ENCODE measurements at places on chromosomes 7 and 10.
A peak's percentile ranks its signal among the peaks of the same experiment; 100 is the strongest.

DNA sequence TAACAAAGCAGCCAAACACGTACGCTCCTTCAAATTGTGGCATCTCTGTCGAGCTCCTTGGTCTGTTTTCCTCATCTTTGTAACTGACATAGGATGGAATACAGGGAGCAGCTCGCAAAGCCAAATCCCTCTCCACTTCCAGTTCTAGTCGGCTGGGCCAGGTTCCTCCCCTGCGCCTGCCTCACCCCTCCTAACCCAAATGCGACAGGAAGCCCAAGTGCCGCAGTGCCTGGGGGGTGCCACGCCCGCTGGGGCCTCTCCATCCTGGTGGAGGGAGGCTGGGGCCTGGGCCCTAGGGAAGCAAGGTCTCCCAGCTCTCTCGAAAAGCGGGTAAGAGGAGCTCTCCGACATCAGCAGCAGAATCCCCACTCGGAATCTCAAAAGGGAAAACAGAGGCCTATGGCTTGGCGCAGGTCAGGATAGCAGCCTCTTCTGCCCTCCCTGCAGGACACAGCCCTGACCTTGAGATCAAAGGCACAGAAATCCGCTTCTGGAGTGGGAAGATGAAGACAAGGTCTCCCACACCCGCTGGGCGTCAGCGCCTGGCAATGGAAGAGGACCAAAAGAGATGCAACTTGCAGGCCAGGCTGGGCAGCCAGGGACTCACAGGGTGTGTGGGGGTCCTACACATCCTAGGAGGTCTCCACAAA is 165.8 kb downstream of the NRF1 start:
- no peak for DNase-seq

GRCh38 chr10:104638861-104639589 is 2.1 kb upstream of the SORCS3 start:
- no peak for DNase-seq

DNA sequence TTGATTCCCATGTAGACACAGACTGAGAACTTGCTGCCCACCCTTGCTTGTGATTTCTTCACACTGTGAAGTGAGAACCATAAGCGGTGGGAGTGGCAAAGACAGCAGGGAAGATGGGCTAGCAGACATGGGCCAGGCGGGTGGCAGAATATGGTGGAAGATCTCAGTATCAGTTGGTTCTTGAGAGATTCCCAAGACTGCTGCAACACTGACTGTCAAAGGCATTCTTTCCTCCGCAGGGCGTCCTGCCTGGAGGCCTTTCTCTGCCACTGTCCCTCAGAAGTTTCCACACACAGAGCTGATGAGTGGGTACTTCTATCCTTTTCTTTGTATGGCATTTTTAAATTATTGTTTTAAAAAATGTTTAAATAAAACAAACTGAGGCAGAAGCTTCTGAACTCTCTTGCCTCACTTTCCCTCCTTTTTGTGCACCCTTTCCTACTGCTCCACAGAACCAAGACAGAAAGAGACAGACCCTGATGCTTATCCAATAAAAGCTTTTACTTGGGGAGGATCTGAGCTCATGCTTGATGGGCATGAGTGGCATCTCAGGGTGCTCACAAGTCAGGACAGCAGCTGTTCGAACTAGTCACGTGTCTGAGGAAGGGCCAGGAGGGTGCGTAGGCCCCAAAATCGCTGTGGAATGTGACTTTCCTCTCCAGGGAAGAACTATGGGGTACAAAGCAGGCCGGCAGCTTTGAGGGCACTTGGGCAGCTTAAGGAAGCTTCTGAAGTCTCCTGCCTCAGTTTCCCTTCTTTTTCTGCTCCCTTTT is 104.7 kb upstream of the PCGF5 start:
- no peak for DNase-seq

- DNase-seq: no peak
These were observed 150.7 kb upstream of the RSU1 start for GRCh38 chr10:16967866-16968415.

DNA sequence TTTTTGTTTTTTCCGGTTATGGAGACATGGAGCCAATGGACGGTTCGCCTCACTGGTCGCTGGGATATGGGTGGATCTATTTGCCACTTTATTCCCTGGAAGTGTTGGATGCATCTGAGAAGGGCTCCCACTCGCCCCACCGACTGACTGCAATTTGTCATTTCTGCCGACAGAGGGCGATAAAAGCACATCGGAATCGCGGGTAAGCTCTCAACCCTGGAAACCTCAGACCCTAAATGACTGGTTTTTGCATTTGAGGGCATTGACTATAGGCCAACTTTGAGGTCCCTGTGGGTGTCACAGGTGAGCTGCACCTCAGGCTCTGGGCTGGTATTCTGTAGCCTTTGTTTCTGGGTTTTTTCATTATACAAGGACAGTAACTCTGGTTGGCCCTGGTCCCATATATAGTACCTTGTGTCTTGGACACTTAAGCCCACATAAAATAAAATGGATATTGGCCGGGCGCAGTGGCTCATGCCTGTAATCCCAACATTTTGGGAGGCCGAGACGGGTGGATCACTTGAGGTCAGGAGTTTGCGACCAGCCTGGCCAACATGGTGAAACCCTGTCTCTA is 11.9 kb upstream of the OPALIN start:
- DNase-seq: peak; percentile 55

DNA sequence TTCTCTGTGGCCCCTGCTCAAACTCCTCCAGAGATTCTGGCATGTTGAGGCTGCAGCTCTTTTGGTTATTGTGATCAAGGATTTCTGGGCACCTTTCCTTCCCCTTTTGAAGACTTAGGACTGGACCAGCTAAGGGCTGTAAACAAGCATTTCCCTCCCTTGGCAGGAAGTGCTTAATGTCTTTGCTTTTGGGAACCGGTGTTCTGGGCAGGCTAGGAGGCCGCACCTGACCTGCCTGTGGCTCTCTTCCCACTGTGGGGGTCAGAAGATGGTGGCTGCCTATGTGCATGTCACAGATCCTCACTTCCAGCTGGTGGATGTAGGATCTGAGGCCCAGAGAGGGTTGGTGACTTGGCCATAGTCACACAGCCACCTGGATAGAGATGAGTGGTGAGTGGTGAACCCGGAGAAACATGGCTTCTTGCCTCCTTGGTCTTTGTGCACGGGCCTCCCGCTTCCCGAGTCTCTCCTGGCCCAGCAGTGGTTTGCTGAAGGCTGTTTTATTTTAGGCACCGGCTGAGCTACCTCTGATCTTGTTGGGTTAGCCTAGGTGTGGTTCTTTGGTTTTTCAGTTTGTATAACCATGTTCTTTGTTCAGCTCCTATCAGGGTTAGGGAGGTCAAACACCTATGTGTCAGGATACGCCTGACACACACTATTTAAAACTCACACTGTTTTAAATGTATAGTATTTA is 82.0 kb downstream of the GRK5 start:
- DNase-seq: no peak

GRCh38 chr10:48550071-48550691 is 54.7 kb downstream of the ARHGAP22 start:
- DNase-seq: no peak

- DNase-seq: no peak
These were observed 1183.6 kb downstream of the GATA3 start for GRCh38 chr10:9238041-9238440.

- no peak for DNase-seq
These were observed 34.6 kb upstream of the ST7 start for GRCh38 chr7:116918704-116919103.

DNA sequence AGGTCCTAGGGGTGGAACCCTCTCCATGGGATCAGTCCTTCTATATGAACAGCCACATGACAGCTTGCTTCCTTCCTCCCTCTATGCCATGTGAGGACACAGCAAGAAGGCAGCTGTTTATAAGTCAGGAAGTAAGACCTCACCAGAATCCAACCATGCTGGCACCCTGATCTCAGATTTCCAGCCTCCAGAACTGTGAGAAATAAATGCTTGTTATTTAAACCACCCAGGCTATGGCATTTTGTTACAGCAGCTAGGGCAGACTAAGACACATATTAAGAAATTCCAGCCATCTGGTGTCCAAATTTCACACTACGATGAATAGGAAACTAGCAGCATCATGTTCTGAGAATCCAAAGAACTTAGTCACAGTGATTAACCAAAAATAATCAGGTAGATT is 140.1 kb downstream of the ZFAND4 start:
- no peak for DNase-seq

GRCh38 chr7:45220846-45221618 is 63.4 kb downstream of the RAMP3 start:
- DNase-seq: no peak

DNA sequence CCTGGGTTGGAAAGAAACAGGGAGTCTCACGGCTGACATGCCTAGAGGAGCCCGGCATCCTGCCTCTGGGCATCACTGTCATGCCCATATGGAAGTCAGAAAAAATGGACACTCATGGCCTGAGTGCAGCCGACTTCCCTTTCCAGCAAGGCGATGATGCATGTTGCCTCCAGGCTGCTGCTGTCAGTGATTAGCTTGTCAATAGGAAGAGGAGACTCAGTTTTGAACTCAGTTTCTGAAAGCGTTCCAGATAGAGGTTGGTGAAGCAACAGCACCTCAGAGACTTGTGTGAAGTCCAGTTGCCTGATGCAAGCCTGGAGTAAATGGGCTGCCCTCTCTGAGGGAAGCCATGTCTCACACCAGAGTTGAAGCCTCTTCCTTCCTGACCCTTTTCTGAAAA is 148.4 kb downstream of the TPST1 start:
- DNase-seq: no peak

DNA sequence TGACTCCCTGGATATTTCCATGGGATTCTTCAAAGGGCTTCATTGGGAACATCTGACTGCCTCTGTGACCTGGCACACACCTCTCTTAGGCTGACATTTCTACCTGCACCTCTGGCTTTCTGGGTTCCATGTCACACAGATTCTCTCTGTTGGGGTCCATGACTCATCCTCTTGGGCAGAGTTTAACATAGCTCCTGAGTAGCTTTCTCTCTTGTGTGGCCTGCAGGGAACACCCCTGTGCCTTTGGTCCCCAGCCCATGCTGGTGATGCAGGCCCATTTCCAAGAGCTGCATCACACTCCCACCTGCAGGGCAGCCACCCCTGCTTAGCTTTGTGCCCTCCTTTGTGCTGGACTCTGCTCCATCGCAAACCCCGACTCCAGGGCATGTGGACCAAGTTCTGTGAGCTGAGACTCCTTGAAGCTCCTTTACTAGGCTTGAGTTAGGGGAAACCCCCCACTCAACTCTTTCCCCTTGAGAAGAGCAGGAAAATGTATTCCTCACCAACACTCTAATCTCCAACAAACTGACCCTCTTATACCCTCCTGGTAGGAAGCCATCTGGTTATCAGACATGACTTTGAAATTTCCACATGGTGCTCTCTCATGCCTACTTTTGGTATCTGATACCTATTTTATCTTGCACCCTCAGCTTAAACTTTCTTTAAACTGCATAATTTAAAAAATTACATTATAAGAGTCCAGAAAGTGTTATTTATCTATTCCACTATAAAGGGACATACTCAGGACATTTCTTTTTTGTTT is 93.3 kb downstream of the ZNF777 start:
- no peak for DNase-seq

DNA sequence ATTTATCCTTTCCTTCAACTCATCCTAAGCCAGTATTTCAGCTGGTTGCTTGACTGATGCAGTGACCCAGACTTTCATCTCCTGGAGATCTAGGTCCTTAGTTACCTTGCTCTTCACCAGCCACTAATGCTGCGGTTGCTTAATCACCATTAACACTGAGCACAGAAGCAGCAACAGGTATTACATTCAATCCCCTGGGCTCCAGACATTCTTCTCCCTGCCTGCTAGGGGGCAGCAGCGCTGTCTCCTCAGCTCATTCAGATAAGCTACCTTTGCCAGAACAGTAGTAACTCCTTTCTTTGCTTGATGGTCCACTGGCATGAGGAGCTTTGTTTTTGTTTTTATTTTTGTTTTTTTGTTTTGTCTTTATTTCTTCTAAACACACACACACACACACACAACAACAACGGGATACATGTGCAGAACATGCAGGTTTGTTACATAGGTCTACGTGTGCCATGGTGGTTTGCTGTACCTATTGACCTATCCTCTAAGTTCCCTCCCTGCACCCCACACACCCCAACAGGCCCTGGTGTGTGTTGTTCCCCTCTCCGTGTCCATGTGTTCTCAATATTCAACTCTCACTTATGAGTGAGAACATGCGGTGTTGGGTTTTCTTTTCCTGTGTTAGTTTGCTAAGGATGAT is 1043.2 kb upstream of the C7orf33 start:
- no peak for DNase-seq

DNA sequence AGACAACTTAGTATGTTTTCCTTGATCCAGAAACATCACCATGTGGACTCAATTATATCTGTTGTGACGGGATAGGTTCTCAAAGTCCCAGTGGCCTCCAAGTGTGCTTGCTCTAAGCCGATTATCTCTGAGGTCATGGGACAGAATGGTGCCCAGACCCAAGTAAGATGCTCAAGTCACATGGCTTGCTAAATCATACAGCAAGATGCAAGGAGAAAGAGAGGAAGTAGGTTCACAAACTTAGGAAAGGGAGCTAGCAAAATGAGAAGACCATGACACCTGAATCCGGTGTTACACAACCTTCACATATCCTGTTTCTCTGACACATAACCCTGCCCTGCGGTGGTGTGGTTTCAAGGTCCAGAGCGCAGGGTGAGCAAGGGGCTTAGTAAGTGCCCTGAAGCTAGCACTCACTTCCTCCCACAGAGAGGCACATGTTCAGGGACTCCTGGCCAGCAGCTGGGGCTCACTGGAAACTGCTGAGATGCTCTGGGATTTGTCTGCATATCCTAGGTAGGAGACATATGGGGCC is 590.9 kb upstream of the ANKRD30A start:
- DNase-seq: peak; percentile 9

DNA sequence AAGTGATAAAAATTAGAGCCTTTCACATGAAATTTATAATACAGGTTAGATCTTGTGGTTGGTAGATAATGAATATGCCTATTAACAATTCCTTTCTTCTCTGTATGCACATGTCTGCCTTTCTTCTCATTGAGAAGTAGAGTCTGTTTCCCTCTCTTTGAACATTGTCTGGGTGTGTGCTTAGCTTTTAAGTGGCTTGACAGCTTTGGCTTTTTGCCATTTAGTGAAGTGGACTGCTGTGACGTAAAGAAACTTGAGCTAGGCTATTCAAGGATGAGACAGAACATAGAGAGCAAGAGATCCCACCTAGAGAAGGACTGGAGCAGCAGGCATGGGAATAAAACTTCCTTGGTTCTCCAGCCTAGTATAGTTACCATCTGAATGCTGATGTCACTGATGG is 996.7 kb upstream of the CELF2 start:
- DNase-seq: no peak

All from CD4-positive, alpha-beta T cell treated with Interleukin-10 for 1 hour (primary cell).